Caco-2 (cell line): ENCODE measurements at places on chromosomes 7 and 10.

- no peaks in the 10 kb centered on the region for H3K27me3 ChIP-seq
- no peak overlapping the region for H3K4me3 ChIP-seq
Observed at GRCh38 chr7:132256721-132257212, 319.5 kb downstream of the PLXNA4 start.

DNA sequence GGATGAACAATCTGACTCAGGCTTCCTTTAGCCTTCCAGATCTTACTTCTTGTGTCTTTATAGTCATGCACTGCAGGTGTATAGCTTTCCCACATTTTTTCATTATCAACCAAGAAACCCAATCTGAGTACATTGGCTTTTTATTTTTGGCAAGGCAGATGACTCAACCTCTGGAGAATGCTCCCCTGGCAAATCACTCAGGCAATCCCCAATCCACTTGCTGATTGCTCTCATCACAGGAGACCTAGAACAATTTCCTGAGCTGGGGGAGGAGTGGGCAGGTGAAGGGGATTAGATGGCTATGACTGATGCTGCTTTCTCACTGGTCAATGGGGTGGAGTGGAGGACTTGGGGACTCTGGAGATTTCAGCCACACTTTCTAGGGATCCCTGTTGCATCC is 134.4 kb downstream of the SLC16A9 start:
- DNase-seq: no peak
- no peak overlapping the region for H3K27ac ChIP-seq
- no peak overlapping the region for H3K4me3 ChIP-seq
- no peaks in the 10 kb centered on the region for H3K27me3 ChIP-seq
- no peaks in the 10 kb centered on the region for H3K4me1 ChIP-seq

DNA sequence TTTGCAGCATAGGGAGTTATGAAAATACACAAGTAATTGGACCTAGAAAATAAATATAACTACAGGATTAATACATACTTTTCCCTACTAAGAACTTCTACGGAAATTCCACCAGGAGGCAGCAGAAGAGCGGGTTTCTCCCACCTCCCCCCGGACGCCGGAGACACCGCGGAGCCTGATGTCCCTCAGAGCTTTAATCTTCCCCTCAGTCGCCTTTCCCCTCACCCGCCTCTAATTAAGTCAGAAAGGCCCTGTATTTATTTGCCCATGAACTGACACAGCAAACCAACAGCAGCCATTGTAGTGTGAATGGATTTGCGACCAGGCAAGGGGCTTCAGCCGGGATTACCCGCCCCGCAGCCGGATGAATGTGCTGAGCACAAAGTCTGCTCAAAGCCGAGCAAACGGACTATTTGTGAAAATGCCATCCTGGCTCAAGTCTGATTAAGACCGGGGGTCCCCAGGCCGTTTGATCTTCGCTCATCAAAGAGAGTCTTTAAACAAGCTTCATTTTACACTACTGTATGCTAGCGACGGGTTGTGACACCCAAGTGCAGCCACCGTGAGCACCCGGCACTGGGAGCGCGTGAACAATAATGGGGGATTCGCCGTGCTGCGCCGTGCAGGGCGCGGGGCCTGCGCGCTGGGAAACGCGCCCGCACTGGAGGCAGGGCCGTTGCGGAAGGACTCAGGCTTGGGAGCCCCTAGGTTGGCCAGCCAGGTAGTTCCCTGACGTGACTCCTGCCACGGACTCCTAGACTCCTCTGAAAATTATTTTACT is 5.6 kb upstream of the DKK1 start:
- H3K4me1 ChIP-seq: peaks cover 28% of the 10 kb centered on the region
- H3K27ac ChIP-seq: peak overlapping the region; percentile 35
- peak overlapping the region; percentile 88 for H3K4me3 ChIP-seq
- DNase-seq: peak; percentile 87
- H3K36me3 ChIP-seq: no peaks in the 10 kb centered on the region

DNA sequence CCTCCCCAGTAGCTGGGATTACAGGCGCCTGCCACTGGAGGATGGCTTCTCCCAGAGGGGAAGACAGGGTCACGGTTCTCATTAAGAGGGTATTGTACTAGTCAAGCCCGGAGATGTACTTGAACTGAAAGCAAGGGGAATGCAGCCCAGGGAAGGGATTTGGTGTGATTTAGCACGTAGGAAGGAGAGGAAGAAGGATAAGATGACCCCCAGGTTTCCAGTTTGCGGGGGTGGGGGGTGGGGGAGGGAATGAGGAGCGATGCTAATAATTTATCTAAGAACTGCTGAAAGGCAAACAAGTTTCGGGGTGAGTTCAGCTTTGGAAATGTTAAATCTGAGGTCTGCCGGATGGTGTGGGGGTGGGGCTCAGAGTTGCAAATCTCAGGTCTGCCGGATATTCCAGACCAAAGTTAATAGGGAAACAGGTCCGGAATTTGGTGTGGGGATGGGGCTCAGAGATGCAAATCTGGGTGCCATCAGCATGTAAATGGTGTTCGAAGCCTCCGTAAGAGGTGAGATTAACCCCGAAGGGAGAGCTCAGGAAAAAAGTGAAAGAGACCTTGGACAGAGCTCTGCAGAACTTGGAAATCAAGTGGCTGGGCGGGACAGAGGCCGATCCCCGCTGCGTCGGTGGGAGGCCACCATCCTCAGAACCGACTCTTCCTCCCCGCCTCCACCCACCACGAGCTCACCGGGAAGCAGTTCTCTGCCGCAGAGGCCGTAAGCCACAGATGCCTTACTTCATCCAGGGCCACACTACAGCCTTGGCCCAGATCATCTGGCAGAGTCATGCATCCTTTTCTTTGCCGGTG is 1.6 kb upstream of the SEPHS1 start:
- H3K4me1 ChIP-seq: peaks cover 19% of the 10 kb centered on the region; the same call in 1 of the 2 replicates
- peak; percentile 61 for DNase-seq

DNA sequence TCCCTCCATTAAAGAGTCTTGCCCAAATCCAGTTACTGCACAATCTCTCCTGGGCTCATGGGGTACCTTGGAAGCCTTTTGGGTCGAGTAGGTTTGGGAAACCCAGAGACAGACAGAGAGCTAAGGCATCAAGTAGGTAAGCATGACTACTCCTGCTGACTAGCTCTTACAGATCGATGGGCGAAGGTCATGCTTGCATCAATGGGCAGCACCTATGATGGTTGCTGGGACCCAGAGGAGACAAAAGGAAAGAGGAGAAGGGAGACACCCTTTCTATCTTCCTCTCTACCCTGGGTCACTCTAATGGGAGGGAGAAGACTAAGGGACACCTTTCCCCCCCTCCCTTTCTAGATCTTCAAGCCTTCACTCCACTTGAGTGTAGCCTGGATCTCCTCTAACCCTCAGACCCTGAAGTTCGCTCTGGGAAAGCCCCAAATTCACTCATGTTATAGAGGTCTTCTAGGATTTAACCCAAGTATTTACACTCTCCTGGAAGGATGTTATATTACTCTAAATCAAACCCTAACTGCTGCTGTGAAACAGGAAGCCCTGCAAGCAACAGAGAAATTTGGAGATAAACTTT is 31.6 kb upstream of the ZNF746 start:
- no peaks in the 10 kb centered on the region for H3K27me3 ChIP-seq
- H3K36me3 ChIP-seq: no peaks in the 10 kb centered on the region
- no peak for DNase-seq
- no peak overlapping the region for H3K27ac ChIP-seq
- no peak overlapping the region for H3K4me3 ChIP-seq

DNA sequence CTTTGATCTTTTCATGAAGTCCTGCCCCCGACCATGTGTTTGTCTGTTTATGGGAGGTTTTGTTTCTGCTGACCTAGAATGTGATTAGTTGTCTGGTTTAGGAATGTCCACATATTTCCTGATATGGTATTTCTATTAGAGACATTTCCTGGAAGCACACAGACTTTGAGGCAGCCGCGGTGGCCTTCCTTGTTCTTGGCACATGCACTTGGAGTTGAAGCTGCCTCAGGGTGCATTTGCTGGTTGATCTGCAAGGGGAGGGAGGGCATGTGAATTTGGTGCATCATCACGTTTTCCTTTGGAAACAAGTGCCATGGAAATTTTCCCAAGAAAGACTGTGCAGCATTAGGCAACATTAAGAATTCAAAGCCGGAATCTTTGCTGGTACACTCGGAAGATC is 328.7 kb downstream of the PAXIP1 start:
- H3K36me3 ChIP-seq: no peaks in the 10 kb centered on the region
- no peaks in the 10 kb centered on the region for H3K27me3 ChIP-seq
- H3K27ac ChIP-seq: no peak overlapping the region

GRCh38 chr10:102673819-102674511 is 29.7 kb downstream of the TRIM8 start:
- no peak overlapping the region for H3K4me3 ChIP-seq
- DNase-seq: no peak

- H3K27ac ChIP-seq: no peak overlapping the region
- DNase-seq: no peak
- no peak overlapping the region for H3K4me3 ChIP-seq
- no peaks in the 10 kb centered on the region for H3K36me3 ChIP-seq
- H3K4me1 ChIP-seq: no peaks in the 10 kb centered on the region
Observed at GRCh38 chr10:66678521-66678920, 247.3 kb upstream of the LRRTM3 start.

DNA sequence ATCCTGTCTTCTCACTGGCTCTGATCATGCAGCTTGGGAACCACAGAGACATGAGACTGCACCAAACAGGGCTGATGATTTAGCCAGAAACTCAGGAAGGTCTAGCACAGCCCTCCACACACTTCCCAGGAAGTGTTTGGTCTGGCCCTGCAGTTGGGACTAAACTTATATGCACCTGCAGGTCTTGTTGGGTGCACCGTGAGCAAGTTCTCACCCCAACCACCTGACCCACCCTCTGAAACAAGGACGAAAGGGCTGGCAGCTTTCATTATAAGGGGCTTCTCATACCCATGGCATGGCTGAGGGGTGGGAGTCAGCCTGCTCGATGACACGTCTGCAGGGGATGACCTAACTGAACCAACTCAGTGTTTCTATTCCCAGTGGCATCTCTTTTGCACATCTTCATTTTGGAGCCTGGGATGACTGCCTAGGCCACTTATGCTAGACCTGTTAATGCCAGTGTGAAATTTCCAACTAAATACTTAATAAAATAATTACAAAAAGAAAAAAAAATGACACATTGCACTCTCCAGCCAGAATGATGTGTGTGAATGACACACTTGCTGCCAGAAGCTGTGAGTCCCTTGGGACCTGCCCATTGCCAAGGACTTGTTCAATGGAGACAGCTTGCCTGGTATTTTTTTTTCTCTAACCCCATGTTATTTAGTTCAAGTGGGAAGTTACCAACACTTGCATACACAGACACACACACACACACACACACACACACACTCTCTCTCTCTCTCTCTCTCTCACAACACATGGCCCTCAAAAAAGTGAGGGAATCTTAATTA is 102.6 kb downstream of the NEURL1 start:
- H3K4me1 ChIP-seq: no peaks in the 10 kb centered on the region
- no peak overlapping the region for H3K4me3 ChIP-seq
- H3K27ac ChIP-seq: no peak overlapping the region
- no peaks in the 10 kb centered on the region for H3K27me3 ChIP-seq

DNA sequence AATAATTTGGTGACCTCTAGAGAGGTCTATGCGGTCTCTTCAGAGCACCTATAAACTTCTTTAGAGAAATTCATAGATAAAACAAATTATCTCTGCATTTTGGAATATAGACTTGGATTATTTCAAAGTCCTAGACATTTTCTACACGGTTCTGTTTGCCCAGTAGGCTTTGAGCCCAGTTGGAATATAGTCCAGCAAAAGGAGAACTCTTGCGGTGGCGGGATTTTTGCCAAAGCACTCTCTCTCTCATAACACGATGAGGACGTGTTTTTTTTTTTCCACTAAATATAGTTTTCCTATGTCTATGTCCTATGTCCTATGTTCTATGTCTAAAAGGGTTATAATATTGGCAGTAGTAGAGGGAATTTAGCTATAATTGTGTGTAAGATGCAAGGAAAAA is 164.9 kb upstream of the AGR3 start:
- H3K36me3 ChIP-seq: no peaks in the 10 kb centered on the region
- H3K27me3 ChIP-seq: no peaks in the 10 kb centered on the region
- no peaks in the 10 kb centered on the region for H3K4me1 ChIP-seq
- no peak for DNase-seq

- H3K27ac ChIP-seq: no peak overlapping the region
- H3K4me3 ChIP-seq: no peak overlapping the region
- no peaks in the 10 kb centered on the region for H3K36me3 ChIP-seq
Observed at GRCh38 chr10:69466158-69466490, 14.9 kb downstream of the TSPAN15 start.

- no peaks in the 10 kb centered on the region for H3K4me1 ChIP-seq
- H3K4me3 ChIP-seq: no peak overlapping the region
- no peak overlapping the region for H3K27ac ChIP-seq
Observed at GRCh38 chr7:107076781-107077698, 32.5 kb downstream of the PRKAR2B start.

GRCh38 chr10:91088300-91089140 is 131.9 kb upstream of the PCGF5 start:
- no peak overlapping the region for H3K4me3 ChIP-seq
- DNase-seq: no peak
- no peaks in the 10 kb centered on the region for H3K4me1 ChIP-seq
- H3K36me3 ChIP-seq: no peaks in the 10 kb centered on the region
- H3K27ac ChIP-seq: no peak overlapping the region

GRCh38 chr7:94391726-94392392 is 2.8 kb upstream of the COL1A2 start:
- no peaks in the 10 kb centered on the region for H3K27me3 ChIP-seq
- no peaks in the 10 kb centered on the region for H3K36me3 ChIP-seq
- no peak for DNase-seq

DNA sequence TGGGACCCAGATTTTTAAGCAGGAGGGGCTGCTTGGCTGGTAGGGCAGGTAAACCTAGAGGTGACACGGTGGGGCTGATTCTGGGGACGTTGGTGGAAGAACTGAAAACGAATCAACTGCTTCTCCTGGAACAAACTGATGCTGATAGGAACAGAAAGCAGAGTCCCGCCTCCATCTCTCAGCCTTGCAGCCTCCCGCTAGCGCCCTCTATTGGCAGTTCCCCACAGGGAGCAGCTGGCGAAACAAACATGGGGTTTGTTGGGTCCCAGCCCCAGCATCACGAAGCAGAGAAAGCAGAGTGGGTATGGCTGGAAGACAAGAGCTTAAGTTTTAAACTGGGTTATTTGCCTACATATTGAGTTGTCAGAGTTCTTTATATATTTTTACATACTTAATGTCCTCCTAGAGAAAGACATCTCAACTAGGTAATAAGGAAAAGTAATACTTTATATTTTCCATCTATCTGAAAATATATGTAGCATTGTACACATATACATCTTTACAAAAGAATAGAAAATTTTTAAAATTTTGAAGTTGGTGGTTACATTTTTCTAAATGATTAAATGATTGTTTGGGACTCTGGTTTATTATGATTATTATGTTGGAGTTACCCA is 42.3 kb upstream of the FOXI2 start:
- no peak overlapping the region for H3K27ac ChIP-seq
- H3K36me3 ChIP-seq: no peaks in the 10 kb centered on the region
- DNase-seq: peak; percentile 65
- H3K4me1 ChIP-seq: no peaks in the 10 kb centered on the region
- H3K4me3 ChIP-seq: no peak overlapping the region
- H3K27me3 ChIP-seq: no peaks in the 10 kb centered on the region
